Activated T-cell treated with anti-CD3 and anti-CD28 coated beads, Interleukin-2, amount 50 U/mL, for 72 hours (primary cell): ENCODE measurements at places on chromosomes 6 and 20.

DNA sequence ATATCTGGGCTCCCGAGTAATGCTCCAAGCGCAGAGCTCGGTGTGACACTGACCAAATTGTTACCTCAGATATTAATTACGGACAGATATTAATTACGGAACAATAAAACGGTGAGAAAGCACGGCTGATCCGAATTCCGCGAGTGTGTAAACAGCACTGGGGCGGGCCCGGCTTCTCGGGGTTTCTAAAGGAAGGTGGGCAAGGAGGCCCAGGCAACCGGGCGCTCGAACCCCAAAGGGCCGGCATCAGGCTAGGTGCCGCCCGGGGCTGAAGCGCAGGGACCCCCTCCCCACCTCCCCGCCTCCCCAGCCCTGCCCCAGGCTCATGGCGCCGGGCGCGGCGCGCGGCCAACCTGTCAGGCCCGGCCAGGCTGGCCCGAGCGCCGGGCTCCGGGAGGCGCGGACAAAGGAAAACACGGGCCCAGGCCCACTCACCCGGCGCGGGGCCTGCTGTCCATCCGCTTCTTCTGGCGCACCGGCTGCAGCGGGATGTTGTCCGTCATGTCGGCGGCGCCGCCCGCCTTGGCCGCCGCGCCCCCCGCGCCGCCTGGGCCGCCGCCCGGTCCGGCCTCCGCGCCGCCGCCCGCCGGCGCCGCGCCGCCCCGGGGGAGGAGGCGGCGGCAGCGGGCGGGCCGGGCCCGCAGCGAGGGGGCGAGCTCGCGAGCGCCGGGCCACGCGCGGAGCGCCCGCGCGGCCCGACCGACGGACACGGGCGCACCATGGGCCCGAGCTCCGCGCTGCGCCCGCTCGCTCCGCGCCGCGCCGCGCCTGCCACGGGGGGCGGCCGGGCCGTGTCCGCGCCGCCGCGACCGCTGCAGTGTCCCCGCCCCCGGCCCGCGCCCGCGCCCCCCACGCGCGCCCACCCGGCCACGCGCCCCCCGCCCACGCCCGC is at the start of gene ATP9A:
Gene ATP9A (minus strand): TSS at position 524 of the 892 bp plus-strand sequence. CDS start 21 bp downstream, at position 503.
- DNase-seq, result peak; percentile 10

DNA sequence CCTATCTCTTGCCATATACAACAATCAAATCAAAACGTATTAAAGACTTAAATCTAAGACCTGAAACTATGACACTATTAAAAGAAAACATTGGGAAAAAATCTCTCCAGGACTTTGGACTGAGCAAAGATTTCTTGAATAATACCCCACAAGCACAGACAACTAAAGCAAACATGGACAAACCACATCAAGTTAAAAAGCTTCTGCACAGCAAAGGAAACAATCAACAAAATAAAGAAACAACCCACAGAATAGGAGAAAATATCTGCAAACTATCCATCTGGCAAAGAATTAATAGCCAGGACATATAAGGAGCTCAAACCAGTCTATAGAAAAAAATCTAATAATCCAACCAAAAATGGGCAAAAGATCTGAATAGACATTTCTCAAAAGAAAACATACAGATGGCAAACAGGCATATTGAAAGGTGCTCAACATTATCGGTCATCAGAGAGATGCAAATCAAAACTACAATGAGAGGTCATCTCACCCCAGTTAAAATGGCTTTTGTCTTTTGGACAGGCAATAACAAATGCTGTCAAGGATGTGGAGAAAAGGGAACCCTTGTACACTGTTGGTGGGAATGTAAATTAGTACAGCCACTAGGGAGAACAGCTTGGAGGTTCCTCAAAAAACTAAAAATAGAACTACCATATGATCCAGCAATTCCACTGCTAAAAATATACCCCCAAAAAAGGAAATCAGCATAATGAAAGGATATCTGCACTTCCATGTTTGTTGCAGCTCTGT is 76.2 kb downstream of the SNX5 start:
- DNase-seq, result no peak

GRCh38 chr6:139014945-139015344 is 13.6 kb upstream of the ABRACL start:
- no peak for DNase-seq

- DNase-seq, result no peak
These were observed 76.5 kb downstream of the LYRM4 start for GRCh38 chr6:5184218-5184617.

DNA sequence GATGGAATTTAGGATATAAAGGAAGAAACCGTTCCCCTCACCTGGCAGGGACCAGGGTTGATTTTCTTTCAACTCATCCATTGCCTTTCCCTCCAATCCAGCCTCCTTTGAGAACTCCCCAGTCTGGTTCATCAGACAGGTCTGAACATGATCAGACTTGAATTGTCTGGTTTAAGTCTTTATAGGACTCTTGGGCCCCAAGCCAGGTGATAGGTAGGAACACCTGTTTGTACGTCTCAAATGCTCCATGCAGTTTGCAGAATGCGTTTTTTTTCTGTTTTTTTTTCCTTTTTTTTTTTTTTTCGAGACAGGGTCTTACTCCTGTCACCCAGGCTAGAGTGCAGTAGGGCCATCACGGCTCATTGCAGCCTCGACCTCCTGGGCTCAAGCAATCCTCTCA is 4.1 kb upstream of the CEP250 start:
- no peak for DNase-seq
